ENCODE measurements at places on chromosomes 5 and 9.

- DNase-seq, result no peak
Observed at GRCh38 chr5:35143841-35144240, 86.4 kb downstream of the PRLR start.

GRCh38 chr5:5487585-5488360 lies 65.3 kb downstream of the ICE1 start:
- no peak for DNase-seq

- no peak for DNase-seq
Observed at GRCh38 chr5:75961818-75962217, 121.4 kb upstream of the SV2C start.

DNA sequence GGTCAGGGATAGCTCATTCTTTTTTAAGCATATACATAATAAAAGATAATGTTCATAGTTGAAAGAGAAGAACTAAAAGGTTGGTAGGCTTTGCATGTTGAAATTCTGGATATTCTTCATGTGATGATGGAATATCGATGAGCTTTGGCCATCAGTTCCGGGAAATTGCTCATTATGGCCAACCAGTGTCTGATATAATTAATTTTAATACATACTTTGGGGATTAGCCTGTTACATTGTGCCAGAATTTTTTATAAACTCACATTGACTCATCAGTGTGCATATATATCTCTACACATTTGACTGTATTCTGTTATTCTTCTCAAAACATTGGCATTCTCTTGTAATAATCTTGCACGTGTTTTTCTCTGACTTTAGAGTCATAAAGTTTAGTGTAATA lies 84.3 kb downstream of the NNT start:
- DNase-seq, result no peak

- no peak for DNase-seq
Observed at GRCh38 chr9:95073042-95073607, 244.4 kb downstream of the FANCC start.

DNA sequence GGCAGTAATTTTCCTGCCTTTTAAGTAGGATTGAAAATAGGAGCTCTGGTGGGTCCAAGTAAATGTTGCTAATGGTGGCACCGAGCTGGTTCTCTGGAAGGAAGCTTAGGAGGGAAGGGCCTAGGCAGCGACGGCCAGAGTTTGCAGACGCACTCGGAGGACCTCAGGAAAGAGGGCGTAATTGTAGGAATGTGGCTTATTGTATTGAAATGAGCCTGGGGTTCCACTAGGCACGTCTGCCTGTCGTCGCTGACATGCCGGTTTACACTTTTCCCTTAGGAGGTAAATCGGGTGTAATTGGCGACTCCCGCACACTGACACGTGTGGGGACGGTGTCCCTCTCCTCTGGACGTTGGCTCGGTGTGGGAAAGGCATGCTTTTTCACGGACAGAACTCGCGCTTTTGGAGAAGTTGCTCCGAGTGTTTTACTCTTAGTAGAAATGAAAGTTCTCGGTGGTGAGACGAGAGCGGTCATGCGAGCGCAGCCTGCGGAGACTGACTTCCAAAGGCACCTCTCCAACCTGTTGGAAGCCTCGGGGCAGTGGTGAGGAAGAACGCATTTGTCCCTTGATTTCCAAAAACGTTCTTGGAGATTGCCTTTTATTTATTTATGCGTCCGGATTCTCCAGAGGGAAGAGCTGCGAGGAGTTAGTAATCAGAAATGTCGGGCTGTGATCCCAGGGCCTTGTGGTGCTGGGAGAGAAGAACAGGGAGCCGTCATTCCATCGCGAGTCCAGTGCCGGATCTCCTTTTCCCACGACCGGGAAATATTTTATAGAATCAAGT lies 1.3 kb downstream of the NR4A3 start:
- DNase-seq, result no peak

- DNase-seq, result no peak
Observed at GRCh38 chr5:111469293-111469896, 42.9 kb downstream of the STARD4 start.

DNA sequence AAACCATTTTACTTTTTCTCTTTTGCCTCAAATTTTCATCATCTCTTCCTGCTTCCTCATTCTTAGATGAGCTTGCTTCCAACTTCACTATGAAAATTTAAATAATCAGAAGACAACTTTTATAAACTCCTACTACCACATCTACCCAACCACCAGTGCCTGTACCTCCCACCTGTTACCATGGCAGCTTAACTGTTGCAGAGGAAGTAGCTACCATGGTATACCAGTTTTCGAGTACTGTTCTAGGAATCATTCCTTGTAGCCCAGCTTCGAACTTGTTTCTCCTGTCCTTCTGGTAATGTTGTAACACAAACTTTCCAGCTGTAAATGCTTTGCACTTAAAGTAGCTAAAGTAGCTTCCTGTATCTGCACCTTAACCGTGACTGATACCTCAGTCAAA lies 266.8 kb upstream of the NREP start:
- no peak for DNase-seq

DNA sequence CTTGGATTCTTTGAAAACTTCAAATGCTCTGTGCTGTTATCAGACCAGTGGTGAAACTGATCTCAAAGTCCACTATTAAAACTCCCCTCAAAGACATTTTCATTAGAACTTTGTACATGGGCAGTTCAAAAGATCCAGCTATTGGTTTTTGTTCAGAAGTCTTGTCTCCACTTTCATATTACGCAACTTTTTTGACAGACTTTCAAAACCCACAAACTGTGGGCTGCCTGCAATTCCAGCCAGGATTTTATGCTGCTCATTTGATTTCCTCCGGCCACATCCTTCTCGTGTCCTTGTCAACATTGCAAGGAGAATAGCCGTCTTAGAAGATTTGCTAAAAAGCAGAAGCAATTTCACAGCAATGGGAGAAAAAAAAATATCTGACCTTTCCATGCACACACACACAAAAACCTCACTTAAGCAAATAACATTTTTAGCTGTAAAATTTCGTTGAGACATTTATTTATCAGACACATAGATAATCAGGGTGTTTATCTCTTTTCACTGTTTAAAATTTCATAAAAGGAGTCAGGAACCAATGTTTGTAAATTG lies 1990.5 kb downstream of the MAT2B start:
- no peak for DNase-seq

DNA sequence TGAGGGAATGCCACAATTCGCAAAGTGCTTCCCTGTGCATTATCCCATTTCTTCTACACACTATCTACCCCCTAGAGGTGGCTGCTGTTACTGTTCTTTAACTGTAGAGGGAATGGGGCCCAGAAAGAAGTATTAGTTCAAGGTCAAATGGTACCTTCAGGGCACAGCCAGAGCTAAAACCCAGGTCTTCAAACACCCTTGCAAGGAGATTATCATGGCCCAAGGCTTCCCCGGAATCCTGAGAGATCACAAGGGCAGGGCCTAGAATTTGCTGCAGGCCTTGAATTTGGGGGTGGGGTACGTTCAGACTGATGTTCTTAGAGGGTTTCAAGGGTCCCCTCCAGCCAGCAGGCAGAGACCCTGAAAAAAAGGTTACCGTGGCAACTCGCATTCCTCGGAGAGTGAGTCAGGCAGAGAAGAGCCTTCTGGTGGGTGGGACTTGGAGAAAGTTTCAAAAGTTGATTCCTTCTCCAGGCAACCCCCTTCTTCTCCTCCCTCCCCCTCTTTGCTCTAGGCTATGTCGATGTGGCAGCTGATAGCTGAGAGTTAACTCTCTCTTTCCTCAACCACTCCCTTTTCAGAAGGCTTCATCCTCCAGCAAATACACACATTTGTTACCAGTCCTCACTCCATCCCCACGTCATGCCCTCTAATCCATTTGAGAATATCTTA lies 1.9 kb downstream of the SPARC start:
- peak; percentile 72 for DNase-seq

DNA sequence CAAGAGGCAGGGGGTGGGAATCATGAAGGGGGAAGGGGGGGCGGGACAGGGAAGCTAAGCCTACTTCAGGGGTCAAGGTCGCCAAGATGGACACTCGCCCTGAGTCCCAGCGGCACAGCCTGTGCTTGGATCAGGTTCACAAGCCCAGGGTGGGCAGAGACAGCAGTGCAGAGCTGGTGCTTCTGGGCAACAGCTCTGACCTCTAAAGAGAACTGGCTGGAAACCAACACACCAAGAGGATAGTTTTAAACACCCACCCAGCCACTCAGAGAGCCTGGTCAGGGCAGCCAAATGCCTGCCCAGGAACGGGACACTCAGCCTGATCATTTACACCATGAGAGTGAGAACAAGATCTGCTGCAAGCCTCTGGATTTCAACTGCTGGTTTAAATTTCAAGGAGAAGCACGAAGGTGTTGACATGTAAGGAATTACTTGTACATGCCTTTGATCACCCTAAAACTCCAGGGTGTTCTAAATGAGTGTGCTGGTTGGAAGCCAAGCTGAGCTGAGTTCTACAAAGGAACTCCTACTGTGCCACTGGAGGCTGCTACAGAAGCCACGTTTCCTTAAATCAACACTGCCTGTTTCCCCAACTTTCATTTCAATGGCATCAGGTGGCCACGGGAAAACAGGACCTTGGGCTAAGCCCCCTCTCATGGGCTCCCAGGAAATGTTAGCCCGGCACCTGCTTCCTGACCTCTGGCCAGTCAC lies 91.5 kb downstream of the TTLL11 start:
- no peak for DNase-seq

GRCh38 chr9:27383524-27383923 lies 86.6 kb upstream of the EQTN start:
- no peak for DNase-seq

- peak; percentile 10 for DNase-seq
Observed at GRCh38 chr5:113336975-113337374, 97.8 kb downstream of the TSSK1B start.

DNA sequence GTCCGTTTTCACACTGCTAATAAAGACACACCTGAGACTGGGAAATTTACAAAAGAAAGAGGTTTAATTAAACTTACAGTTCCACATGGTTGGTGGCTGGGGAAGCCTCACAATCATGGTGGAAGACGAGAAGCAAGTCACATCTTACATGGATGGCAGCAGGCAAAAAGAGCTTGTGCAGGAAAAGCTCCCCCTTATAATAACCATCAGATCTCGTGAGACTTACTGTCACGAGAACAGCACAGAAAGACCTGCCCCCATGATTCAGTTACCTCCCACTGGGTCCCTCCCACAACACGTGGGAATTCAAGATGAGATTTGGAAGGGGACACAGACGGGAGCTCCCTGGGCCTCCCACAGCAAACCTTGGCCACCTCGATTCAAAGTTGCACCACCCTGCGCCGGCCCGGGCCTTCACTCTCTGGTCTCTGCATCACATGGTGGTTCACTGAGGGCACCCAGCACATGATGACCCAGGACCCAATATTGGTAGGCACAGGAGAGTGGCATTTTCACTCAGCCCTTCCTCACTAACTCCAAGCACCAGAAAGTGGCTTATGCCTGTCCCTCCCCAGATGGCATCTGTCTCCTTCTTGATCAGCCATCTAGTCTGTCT lies 21.0 kb upstream of the TDRD7 start:
- no peak for DNase-seq

DNA sequence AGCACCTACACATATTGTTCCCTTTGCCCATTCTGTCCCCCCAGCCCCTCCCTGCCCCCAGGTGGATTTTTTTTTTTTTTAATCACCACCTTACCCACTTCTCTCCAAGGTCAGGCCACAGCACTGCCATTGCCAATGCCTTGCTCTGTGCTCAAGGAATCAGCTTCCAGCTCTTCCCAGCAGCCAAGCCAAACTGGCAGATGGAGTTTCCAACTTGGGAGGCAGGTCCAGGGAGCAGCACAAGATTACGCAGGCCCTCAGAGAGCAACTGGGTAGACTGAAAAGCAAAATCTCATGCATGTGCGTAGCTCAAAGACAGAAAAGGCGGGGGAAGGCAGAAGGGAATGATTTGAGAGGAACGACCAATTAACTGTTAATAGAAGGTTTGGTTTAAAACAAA lies 15.1 kb downstream of the GRHPR start:
- no peak for DNase-seq

DNA sequence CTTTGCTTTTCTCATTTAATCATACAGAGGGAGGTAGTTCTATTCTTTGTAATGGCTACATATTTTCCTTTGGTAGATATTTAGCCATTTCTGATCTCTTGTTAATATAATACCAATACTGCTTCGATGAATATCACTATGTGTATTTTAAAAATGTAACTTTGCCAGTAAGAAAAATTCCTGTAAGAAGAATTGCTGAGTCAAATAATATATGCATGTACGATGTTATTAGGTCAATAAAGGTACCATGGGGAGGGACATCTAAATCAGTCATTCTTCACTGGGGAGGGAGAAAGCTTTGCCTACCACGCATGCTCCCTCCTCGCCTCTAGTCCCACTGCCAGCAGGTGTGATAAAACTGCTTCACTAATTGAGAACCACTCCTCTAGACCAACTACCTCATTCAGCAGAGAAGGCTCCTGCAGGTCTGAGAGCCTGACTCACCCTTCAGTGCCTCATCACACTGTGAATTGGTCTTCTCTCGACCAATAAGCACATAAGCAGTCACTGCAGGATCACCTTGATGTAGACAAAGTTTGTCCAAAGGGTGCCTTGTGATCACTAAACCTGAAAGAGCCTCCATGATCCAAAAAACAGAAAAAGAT lies 56.1 kb upstream of the TBCA start:
- no peak for DNase-seq

- DNase-seq, result no peak
Observed at GRCh38 chr9:69671311-69671878, 776 bp downstream of the APBA1 start.

DNA sequence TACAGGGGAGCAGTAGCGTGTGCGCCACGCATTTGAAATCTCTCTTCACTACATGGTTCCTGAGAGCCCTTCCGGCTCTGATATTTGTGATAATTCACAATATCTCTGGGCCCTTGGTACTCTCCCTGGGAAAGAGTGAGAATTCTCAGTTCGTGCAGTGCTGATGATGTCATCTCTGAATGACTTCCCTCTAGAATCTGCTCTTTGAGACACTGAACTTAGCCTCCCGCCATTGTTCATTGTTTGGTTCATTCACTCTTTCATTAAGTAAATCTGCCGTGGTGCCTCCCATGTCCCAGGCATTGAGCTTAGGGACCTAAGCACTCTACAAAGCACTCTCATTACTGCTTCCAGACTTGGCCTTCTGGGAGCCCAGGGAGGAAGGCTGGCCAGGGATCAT lies 94.0 kb downstream of the PPARGC1B start:
- DNase-seq, result no peak

DNA sequence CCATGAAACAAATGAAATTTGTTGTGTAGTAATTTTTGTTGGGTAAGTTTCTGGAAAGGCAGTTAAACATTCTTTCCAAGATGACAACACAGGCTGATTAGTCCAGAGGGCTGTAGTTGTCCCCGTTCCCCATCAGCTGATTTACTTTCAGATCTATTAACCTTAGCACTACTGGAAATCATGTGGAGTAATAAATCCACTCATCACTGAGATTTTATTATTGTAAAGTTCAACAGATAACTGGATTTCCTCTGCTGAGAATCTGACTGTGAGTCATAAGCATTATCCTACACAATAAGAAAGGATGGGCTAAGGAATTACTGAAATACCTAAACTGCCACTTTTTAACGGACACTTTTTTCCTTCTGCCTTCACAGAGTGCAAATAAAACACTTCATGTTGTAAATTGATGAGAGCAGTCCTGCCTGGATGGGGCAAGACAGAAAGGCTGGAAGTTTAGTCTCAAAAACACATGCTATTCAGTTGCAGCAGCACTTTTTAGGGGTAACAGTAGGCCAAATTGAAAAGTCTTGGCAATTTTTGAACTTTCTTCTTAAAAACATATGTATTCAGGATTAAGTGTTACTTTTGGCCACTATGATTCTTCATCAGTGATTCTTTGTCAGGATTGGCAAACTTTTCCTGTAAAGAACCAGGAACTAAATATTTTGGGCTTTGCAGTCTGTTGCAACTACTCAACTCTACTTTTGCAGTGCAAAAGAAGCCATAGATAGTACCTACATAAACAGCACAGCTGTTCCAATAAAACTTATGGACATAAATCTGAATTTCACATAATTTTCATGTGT lies 7.0 kb downstream of the STOM start:
- no peak for DNase-seq

- DNase-seq, result no peak
Observed at GRCh38 chr9:3285365-3286161, 240.2 kb downstream of the RFX3 start.
